ENCODE measurements at places on chromosomes 5 and 9. TPM values are rescaled to one million over a fixed set of nuclear protein-coding genes. Genes with fewer than 3 reads are reported as not detected.

Gene INSL6
- total RNA-seq: not detected

DNA sequence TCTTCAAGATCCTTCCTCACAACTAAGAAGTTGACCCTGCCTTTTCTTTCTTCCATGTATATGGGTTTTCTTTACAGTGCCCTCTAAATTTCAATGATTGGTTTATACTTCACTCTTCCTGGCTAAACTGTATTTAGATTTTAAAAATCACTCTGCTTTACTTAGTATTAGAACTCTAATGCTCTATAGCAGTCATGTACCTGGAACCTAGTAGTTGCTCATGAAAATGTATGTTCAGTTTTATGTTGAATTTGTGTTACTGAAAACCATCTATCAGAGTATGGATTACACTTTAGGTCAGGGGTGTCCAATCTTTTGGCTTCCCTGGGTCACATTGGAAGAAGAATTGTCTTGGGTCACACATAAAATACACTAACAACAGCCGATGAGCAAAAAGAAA, 1024.3 kb downstream of the NR2F1-AS1 start:
- DNase-seq: no peak

DNA sequence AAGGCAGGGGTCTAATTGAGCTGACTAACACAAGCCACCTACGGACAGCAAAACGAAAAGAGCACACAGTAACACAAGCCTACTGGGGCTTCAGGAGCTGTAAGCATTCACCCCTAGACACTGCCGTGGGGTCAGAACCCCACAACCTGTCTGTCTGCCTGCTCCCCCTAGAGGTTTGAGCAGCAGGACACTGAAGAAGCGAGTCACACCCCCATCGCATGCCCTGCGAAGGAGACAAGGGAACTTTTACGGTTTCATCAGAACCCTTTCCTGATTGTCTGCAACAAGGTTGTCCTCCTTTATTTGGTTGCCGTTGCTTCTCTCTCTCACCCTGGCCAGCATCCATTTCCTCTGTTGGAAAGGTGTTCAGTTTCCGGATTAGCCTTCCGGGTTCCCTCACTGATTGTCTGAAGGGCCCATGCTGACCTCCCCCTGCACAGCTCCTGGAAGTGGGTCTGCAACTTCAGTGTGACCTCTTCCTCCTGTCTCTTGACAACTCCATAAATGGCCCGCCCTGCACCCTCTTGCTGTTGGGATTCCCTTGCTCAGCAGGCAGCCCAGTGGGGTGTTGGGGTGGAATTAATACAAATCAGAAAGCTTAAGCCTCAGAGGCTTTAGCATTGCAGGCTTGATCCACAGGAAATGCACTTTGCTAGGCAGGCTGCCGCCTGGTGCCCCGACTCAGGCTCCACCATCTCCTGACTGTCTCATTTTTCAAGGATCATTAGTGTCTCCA, 258.9 kb upstream of the TLE4 start:
- DNase-seq: no peak

- DNase-seq: no peak
Measured at GRCh38 chr9:6673326-6674025, 27.9 kb upstream of the GLDC start.

- DNase-seq: no peak
Measured at GRCh38 chr9:129781981-129782380, 21.0 kb upstream of the TOR1B start.

DNA sequence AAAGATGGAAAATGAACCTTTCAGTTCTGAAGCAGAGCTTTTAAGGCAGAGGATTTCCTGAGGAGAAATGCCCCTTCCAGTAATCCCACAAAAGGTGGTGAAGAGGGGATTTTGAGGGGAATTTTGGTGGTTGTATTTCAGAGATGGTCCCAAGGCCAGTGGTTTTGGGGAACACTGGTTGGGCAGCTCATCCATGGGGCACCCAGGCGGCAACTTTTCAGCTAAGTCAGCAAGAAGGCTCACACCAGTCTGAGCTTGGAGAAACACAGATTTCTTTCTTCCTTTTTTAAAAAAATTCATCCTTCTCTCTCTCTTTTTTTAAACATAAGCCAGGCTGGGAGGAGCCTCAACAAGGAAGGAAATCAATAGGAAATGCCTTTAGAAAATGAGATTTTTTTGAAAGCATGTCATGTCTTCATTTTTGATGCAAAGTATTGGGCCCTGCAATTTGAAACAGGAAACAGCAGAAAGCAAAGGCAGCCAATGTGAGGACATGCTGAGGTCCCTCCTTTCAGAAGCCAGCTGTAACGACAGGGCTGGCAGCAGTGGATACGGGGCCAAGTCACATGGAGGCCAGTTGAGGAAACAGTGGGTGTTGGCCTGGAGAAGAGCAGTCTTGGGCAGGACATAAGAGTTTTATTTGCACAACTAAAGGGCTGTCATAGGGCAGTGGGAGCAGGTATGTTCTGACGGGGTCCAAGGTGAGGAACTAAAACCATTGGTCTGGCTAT, 155.3 kb upstream of the KLF4 start:
- DNase-seq: no peak

DNA sequence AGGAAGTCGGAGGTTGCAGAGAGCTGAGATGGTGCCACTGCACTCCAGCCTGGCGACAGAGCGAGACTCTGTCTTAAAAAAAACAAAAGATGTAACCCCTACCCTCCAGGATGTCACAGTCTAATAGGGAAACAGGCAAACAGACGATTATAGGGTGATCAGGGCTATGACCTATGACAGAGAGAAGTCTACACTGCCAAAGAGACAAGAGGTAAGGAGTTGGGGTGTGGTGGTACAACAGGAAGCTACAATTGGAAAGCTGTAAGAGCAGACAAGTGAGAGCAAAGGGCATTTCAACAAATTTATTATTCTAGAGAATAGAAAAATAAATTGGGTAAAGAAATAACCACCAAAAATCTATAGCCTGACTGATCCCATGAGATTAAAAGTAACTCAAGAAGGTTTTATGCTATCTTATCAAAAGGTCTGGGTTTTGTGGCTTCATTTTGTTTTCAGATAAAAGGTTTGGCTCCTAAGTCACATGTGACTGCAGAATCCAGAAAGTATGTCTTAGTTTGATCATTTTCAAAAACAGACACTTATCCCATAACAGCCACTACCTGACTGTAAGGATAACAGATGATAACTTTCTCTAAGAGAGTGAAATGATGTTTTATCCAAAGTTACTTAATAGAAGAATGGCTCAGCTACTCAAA, 7.3 kb downstream of the CDC26 start:
- DNase-seq: no peak

Gene PCDHB16
- 4.8 TPM for total RNA-seq

Gene DOK3
- 3.7 TPM for total RNA-seq

Gene PPIC
- total RNA-seq: 43.2 TPM

Gene ZFP37
- total RNA-seq: 3.7 TPM

Gene SHC3
- 2.3 TPM for total RNA-seq

Gene DMRT2
- total RNA-seq: 15.4 TPM

Gene ABCA1
- 0.83 TPM for total RNA-seq

GRCh38 chr9:94173632-94174031, 85.5 kb upstream of the ZNF169 start:
- no peak for DNase-seq

Gene SEMA5A
- total RNA-seq: 0.23 TPM

Gene ZNF354C
- 3.7 TPM for total RNA-seq

DNA sequence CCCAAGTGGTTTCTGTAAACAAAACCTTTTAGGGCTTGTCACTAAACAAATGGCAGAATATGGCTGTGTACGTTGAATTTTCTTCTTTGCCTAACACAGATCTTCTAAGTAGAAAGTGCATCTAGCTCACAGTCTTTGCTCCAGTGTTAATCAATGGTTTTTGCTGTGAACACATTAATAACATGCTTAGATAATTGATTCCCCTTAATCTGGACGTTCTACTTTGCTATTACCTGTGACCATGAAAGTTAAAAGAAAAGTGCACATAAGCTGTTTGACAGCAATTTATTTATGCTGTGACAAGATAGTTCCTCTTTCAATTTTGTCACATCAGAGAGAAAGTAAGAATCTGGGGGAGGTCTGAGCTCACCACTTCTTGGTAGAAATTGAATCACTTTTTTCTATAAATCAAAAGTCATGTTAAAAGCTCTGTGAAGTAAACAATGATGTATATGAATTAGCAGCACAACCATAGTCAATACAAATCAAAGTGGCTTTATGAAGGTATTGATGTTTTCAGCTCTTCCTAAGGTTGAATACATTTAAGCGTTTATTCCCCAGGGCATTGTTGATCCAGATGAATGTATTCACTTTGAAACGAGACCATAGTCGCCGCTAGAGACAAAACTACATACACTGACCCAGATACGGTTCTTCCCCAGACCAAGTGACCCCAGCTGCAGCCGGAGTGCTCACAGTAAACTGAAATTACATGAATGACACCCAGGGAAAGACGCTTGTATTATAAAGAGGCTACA, 174.6 kb upstream of the ZNF608 start:
- no peak for DNase-seq
